ENCODE measurements at places on chromosomes 4 and X.

- DNase-seq = no peak
Measured at GRCh38 chr4:168293386-168293975, 25.1 kb downstream of the DDX60 start.

DNA sequence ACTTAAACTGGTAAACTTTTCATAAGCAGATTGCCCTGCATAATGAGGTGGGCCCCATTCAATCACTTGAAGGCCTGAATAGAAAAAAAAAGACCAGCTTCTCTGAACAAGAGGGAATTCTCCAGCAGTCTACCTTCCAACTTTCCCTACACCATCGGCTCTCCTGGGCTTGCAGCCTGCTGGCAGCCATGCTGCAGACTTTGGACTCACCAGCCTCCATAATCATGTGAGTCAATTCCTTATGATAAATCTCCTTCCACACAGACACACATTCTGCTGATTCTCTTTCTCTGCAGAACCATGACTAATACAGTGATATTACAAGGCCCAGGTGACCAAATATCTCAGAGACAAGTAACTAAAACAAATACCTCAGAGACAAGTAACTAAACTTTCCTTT lies 113.8 kb upstream of the WDR17 start:
- no peak for DNase-seq

DNA sequence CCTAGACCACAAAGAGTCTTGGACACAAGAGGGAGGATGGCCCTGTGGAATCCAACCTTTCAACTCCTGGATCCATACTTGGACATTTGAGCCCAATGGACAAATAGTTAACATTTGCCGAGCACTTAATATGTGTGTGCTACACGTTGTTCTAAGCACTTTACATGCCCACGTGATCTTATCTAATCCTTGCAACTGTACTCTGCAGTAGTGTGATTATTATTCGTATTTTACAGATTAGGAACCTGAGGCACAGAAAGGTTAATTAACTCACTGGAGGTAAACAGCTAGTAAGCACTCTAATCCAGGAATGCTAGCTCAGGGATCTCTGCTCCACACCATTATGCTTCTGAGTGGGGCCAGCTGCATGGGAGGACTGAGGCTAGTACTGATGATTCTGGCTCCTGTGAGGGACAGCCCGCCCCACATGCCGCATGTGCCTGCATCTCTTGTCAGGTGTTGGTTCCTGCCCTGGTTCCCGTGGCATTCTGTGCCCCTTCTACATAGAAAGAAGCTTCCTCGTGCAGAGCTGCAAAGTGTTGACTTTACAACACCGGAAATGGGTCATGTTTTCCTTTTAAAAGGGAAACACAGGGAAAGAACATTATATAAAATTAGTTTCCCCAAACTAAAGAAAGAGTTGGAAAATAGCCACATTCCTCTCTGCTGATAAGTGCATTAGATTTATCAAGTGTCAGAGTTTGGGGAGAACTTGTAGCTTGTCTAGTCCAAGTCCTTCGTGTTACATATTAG lies 34.8 kb downstream of the PLAC1 start:
- no peak for DNase-seq

- DNase-seq = no peak
Measured at GRCh38 chrX:154419189-154419588, 7.8 kb downstream of the TAFAZZIN start.

- no peak for DNase-seq
Measured at GRCh38 chrX:145068450-145068849, 178.9 kb upstream of the SPANXN1 start.

GRCh38 chr4:118732591-118733330 lies 47.6 kb downstream of the METTL14 start:
- no peak for DNase-seq

GRCh38 chr4:109390115-109390768 lies 43.4 kb upstream of the SEC24B start:
- no peak for DNase-seq

DNA sequence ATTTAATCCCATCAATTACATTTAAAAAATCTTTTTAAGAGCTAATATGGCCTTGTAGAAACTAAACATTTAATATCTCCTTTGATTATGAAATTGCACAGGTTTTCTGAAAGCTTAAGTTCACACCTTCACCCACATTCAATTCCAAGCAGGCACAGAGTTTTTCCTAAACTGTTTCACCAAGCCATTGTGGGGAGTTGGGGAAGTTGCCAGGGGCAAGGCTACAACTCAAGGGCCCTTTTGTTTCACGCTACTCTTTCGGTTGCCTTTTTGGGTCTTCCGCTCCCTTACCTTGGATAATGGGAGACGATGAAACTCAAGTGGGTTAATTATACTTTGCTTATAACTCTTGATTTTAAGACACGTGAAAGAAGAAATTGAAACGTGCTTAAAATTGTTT lies 33.3 kb downstream of the APBB2 start:
- DNase-seq = no peak

GRCh38 chrX:67610282-67610681 lies 66.5 kb downstream of the AR start:
- DNase-seq = no peak

- DNase-seq = no peak
Measured at GRCh38 chr4:8344377-8344776, 74.8 kb downstream of the HTRA3 start.

GRCh38 chr4:41542526-41543275 lies 4.7 kb downstream of the LIMCH1 start:
- no peak for DNase-seq

GRCh38 chrX:20061855-20062254 lies 54.9 kb downstream of the MAP7D2 start:
- no peak for DNase-seq

DNA sequence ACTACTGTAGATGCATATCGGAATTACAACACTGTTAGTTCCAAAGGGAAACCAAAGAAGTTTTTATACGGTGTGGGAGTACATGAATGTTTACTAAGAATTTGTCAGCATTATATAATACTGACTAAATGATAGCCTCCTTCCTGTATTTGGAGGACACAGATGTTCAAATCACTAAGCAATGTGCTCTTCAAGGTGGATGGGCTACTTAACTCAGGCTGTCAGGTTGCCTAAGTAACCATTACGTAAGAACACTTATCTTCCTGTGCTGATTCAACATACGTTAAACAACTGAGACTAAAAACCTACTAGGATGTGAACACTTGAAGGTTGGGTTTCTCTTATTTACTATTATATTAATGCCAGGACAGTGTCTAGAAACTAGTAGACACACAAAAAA lies 81.9 kb upstream of the HPGD start:
- no peak for DNase-seq

DNA sequence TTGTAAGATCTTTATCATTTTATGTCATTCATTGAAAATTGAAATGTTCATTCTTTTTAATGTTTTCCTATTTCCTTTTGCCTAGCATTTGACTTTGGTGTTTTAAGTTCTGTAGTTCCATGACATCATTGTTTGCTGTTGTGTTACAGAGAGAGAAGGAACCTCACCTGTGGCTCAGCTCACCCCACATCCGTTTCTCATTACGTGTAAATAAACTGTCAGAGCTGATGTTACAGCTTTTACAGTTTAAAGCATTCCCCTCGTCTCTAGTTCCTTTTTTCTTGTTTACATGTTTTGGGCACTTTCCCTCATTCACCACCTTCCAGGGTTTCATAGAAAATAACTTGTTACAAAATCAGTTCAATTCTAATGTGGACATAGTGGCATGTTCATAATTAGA lies 137.2 kb downstream of the FNIP2 start:
- no peak for DNase-seq

DNA sequence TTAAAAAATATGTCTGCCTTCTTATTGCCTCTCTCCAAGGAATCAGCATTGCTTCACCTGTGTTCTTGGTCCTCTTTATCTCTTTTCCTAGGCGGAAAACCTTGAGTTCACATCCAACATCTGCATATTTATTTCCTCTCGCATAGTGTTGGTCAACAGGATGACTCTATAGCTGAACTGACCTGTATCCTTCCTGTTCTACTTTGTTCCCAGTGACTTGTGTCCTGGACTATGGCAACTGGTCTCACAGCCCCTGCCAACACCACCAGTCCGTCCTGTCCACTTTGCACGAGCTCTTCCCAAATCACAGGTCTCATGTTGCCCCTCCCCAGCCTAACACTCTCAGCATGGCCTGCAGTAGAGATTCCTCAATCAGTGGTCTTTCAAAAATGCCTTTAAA lies 2.0 kb downstream of the DIPK2B start:
- DNase-seq = no peak
